ENCODE measurements at places on chromosomes 5 and 9.

GRCh38 chr5:168121138-168121494 is 170.3 kb upstream of the WWC1 start:
- no peak for DNase-seq

DNA sequence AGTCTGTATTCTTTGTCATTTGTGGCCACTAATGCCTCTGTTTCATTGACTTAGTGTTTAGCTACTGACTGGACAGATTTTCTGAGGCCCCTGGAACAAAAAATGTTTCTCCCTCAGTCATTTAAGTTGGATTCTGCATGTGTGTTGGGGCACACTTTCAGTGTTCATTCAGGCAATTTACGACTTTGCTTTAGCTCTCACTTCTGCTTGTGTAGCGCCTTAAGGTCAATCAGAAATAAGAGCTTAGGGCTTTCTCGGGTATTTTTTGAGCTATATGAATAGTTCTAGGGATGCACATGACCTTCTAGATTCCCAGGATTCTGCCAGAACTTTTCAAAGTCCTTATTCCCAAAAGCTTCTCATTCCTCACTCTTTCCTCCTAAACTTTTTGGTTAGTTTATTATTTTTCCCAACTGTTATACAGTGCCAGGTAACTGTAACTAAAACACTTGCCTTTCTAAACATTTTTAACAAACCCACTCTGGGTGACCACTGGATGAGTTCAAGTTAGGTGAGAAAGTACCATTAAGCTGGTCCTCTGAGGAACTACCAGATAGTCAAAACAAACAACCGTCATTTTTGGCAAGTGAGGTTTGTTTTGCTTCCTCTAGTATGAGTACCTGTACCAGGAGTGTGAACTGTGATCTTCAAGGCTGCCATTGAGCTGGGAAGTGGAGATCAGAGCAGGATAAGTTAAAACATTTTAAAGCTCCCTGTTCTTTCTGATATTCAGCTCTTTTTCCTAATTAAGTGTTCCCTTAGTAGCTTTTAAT is 571.3 kb upstream of the TLE4 start:
- DNase-seq = no peak

DNA sequence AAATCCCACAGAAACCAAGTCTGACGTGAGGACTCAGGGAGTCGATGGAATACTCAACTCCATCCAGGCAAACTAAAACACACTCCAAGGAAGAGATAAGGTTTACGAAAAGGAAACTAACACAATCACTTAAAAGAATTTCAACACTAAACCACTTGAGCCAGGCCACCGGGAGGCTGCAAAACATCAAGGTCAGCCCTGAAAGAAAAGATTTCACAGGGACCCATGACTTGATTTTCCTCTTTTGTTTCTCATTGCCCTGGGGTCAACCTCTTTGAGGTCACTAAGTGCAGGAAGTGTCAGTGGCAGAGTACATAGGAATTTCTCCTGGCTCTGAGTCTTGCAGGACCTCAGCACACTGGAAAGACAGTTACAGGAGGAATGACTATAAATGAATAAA is 77.8 kb upstream of the TARS1 start:
- no peak for DNase-seq

DNA sequence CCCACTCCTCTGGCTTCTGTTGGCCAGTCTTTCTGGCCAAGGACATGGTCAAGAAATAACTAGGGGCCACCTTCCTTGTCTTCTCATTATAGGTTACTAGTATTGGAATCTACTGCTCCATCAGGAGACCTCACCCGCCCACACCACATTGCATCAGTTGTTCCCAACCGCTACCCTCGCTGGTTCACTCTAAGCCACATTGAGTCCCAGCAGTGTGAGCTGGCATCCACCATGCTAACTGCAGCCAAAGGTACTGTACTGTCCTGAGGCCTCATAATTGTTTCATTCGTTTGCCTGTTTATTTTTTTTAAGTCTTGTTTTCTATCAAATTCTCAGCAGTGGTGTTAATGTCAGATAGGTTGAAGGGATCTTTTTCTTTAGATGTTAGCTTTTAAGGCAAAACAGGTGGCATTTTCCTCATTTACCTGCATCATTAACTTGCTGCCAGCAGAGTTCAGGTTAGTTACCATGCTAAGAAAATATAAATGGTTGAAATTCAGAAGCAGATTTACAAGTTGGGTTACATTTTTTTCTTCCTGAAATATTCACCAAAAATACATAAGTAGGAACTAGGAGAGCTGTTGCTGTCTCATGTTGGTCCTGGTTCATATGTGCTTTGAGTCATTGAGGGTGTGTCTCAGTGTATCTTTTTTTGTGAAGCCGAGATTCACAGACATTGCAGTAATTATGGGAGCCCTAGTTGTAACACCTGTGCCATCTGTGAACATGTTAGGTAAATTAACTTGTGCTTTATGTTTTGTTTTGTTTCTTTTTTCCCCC is 206.9 kb downstream of the ZSWIM6 start:
- DNase-seq = no peak

DNA sequence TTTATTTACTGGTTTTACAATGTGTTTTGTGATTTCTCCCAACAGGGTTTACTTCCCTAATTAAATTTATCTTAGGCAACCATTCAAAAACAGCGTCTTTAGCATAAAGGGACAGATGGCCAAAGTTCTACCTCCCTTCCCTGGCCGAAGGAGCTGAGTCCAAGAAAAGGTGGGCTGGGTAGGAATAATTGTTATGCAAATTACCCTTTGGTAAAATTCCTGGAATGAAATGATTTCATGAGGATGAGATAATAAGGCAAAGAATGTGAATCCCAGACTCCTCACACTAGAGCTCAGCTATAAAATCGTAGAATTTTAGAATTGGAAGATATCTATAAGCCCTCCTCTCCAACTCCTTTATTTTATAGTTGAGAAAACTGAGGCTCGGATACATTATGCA is 119.6 kb downstream of the SGCD start:
- DNase-seq = no peak

DNA sequence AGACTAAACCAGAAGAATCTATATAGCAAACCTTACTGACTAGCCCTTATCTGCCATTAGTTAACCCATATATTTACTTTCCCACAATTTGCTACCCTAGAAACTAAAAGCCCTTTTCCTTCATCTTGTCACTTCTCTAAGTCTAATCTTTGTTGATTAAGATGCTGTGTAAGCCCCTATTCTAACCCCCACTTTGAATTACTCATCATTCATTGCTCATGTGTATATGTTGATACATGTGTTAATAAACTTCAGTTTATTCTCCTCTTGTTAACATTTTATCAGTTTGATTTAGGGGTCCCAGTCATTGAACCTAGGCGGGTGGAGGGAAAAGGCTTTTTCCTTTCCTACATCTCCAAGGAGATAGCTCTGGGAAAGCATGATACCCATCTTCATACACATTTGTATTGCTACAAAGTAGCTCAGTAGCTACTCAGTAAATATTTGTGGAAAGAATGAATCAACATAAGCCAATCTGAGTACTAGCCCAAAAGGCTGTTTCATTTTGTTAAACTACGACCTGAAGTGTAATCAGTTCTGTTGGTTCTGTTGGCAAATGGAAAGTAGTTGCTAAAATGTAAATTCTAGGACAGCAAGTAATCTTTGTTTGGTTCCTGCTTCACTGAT is 35.1 kb upstream of the NDFIP1 start:
- no peak for DNase-seq

GRCh38 chr9:38371495-38371894 is 21.0 kb upstream of the ALDH1B1 start:
- DNase-seq = no peak

- no peak for DNase-seq
Observed at GRCh38 chr5:137400571-137400970, 98.6 kb downstream of the SPOCK1 start.

DNA sequence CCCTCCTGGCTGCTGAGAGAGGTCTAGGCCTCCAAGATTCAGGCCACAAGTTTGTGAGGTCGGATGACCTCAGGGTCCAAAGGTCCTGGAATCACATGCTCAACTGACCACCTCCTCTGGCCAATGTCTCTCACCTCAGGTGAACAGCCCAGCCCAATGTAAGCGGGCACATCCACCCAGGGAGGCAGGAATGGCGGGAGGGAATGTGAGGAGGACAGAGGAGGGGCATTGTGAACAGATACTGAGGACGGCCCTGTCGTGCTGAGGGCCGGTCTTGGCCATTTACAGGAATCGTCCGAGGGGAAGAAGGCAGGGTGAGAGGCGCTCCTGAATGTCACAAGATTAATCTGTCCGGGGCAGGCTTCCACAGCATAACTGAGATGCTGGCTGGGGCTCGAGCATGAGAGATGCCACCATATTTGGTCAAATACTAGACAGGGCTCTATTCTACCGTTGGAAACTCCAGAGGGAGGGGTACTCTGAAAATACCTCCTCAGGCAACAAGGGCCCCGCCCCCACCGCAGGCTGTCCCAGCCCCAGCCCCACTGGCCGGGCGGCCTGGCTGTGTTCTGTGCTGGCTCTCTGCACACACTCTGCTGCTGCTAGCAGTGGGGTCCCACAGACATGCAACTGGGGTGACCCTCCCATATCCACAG is 1.5 kb upstream of the IL17B start:
- DNase-seq = no peak

DNA sequence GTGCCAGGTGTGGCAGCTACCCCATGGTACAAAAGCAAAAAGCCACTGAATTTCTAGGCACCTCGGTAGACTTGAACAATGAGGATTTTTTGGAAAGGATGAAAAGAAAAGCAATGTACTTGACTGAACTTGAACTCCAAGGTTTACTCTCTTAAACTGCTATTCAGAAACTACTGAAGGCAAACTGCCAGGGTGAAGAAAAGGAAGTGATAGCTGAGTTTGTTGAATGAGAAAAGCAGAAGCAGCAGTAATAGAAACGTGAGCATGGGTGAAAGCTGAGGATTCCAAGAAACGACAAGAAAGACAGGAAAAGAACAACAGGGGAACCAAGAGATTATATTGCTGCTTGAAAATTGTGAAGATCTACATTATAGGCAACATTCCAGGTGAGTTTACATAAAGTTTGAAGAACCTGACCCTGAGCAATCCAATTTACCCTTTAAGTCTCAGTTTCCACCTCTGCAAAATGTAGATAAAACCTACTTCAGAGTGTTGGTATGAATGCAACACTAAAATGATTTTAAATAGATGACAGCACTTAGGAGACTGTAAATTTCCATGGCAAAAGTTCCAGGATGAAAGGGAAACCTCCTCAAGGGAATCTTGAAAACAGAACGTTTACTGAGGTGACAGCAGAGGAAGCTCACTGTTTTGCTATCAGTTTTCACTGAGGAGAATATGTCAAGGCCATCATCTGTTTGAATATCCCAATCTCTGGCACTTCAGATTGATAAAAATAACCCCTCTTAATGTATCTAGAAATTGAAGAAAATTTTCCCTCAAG is 245.8 kb downstream of the SPATA31D1 start:
- no peak for DNase-seq

DNA sequence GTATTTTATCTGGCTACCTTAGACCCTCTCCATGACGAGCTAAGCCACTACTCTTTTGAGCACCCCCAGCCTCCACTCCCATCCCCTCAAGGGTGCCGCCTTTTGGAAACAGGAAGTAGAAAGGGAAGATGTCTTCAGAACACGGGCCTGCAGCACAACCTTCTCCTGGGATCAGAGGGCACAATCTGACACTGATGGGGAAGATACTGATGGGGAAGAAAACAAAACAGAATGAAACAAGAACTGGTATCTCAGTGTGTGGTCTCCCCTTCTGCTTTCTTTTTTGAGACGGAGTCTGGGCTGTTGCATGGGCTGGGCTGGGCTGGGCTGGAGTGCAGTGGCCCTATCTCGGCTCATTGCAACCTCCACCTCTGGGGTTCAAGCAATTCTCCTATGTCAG is 539.7 kb upstream of the DAP start:
- no peak for DNase-seq

DNA sequence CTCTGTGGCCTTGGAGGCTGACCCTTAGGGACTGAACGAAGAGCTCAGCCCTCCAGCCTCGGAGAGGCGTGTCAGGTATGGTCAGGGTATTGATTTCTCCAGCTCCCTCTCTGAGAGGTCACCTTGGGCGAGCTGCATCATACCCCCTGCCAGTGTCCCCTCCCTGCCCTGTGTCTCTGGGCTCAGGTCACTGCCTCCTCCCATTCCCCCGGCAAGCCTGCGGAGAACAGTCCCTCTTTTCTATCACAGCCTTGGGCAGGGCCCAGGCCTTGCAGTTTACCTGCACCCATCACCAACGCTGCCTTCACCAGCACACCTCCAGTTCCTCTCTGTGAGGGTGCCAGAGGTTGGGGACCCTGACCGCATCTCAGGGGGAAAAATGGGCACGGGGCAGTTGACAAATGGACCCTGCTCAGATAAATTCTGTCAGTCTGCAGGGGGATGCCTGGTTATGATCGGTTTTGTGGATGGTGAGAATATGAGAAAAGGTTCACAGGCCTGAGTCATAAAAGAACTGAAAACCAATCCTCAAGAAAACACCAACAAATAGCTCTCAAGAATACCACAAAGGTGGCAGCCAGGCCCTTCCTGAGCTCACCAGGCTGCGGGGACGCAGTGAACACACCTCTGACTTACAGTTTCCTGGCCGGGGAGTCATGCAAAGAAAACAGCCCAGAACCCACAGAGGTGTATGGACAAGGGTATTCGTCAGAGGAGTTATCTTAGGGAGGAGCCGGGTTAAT is 24.7 kb upstream of the RXRA start:
- no peak for DNase-seq

DNA sequence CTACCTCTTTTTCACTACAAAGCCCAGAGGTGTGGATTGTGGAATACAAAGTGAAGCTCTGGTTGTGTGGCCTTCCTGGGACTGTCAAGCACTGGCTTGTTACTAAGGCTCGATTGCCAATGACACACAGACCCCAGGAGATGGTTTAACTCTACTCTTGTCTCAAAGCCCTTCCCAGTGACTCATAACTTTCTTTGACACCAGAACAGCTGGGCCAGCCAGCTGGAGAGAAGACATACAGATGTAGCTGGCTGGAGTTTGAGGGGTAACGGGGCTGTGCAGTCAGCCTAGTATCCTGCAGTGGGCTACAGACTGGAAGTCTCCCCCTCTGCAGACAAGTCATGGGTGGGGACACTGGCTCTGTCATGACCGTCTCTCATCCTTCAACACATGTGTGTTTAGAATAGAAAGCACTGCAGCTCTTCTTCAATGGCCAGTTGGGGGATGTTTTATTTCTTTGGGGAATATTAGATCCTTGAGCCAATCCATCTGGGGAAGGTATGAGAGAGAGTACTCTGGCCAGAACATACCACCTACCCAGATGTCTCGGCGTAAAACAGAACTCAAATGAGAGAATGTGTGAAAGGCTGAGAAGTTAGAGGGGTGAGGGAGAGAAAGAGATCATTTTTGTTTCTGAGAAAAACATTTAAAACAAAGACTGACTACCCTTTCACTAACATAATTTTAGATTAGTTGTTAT is 53.3 kb downstream of the SEMA6A start:
- no peak for DNase-seq

GRCh38 chr5:171669571-171669970 is 116.0 kb upstream of the SMIM23 start:
- DNase-seq = no peak

GRCh38 chr5:36374266-36374862 is 72.7 kb upstream of the RANBP3L start:
- DNase-seq = no peak

DNA sequence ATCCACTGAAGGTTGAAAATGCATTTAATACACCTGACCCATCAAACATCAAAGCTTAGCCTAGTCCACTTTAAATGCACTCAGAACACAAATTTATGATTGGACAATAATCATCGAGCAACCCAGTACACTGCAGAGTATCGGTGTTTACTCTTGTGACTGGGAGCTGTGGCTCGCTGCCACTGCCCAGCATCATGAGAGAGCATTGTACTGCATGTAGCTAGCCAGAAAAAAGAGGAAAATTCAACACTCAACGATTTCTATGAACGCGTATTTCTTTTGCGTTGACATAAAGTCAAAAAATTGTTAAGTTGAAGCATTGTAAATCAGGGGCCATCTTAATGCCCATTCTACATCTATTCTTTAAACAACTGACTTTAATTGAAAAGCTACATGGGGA is 95.1 kb upstream of the CD180 start:
- DNase-seq = no peak
